ENCODE measurements at places on chromosomes 4 and X.
A peak's percentile ranks its signal among the peaks of the same experiment; 100 is the strongest.

DNA sequence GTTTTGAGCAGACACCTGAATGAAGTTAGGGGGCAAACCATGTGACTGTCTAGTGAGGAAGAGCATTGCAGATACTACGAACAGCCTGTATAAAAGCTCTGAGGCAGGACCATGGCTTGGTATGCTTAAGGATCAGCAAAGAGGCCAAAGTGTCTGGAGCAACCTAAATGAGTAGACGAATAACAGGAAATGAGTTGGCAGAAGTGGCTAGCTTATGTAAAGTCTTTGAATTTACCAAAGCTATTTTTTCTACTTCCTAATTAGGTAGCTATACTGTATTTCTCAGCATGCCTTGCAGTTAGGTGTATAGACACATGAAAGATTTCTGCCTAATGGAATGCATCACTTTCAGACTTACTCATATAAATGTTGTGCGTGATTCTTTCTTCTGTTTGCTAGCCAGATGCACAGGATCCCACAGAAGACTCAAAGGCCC is 9.3 kb upstream of the GPRIN3 start:
- DNase-seq: peak; percentile 46

GRCh38 chrX:111355523-111356115 is 56.4 kb downstream of the DCX start:
- DNase-seq: no peak

DNA sequence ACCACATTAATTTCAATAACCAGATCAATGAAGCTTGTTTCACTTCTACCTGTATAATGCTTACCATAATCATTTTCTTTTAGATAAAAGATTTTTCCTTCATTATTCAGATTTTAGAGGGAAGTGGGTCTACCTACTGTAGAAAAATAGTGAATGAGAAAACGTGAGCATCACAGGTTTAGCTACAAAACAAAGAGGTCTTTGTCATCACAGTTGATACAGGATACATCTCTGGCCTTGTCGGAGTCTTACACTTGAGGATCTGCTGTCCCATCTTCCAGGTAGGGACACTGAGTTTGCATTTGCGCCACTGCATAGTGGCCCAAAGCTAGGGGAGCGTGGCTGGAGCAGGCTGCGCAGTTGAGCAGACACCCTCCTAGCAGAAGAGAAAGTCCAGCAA is 710 bp downstream of the CLDN24 start:
- DNase-seq: no peak

- DNase-seq: peak; percentile 94
These were observed 4.8 kb downstream of the FLNA start for GRCh38 chrX:154369449-154370299.

DNA sequence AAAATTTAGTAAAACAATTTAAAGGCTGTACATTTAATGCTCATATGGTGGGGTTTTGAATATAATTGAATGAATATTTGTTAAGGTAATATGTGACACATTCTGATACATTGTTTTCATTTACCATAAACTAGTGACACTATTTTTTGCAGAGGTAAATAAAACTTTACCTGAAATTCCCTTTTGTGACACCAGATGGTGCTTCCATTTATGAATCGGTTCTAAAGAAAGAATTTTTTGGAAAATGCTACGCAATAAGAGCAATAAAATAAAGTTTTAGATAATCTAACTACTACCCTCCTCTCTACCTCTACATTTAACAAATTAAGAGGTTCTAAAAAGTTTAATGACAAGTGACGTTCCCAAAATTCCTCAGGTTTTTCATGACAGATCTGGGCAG is 448.9 kb downstream of the MAGEB5 start:
- no peak for DNase-seq
